Stomach (tissue), 19 donors: ENCODE measurements at places on chromosomes 11 and 22.

DNA sequence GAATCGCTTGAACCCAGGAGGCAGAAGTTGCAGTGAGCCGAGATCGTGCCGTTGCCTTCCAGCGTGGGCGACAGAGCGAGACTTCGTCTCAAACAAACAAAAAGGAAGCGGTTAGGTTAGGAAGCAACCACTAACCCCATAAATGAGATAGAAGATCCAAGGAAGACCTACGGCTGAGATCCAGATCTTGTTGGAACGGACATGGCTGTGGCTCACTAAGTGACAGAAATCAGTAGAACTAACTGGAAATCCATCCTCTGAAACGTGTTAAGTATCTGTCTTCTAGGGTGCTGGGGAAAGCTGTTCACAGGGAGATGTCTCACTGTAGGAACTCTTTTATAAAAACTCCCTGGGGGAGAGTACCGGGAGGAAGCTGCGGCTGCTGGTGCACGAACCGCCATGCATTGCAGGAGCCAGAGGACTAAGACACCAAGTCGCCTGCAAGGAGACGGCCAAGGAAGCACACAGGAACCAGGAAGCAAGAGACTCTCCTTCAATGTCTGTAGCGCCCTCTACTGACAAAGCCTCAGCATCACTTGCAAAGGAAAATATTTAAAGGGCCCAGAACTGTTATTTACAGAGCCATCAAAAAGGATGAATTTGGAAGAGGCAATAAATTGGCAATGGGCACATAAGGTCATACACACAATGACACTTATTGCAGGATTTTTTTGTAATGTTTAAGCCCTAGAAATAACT, 16.9 kb upstream of the SPTY2D1 start:
- no peaks in the 10 kb centered on the region for H3K27me3 ChIP-seq
- peak; percentile 57 for DNase-seq
- H3K36me3 ChIP-seq: no peaks in the 10 kb centered on the region
- no peak overlapping the region for H3K27ac ChIP-seq
- H3K4me1 ChIP-seq: no peaks in the 10 kb centered on the region

- no peaks in the 10 kb centered on the region for H3K36me3 ChIP-seq
- H3K27ac ChIP-seq: no peak overlapping the region
- DNase-seq: peak; percentile 69
- peaks cover 7% of the 10 kb centered on the region for H3K4me1 ChIP-seq
- H3K27me3 ChIP-seq: no peaks in the 10 kb centered on the region
These were observed 60.2 kb upstream of the SORL1 start for GRCh38 chr11:121391914-121392313.

GRCh38 chr22:30325065-30325720, 1.5 kb downstream of the TBC1D10A start:
- H3K4me1 ChIP-seq: peaks cover 55% of the 10 kb centered on the region
- peak overlapping the region; percentile 26 for H3K27ac ChIP-seq
- no peaks in the 10 kb centered on the region for H3K27me3 ChIP-seq
- DNase-seq: peak; percentile 80

GRCh38 chr11:103842795-103843194, 193.6 kb upstream of the DDI1 start:
- H3K36me3 ChIP-seq: no peaks in the 10 kb centered on the region
- H3K4me1 ChIP-seq: no peaks in the 10 kb centered on the region
- H3K27ac ChIP-seq: no peak overlapping the region
- no peak overlapping the region for H3K4me3 ChIP-seq
- DNase-seq: no peak

GRCh38 chr11:126419801-126420697, 64.6 kb downstream of the ST3GAL4 start:
- no peaks in the 10 kb centered on the region for H3K27me3 ChIP-seq
- H3K36me3 ChIP-seq: no peaks in the 10 kb centered on the region
- H3K4me1 ChIP-seq: peaks cover 49% of the 10 kb centered on the region

GRCh38 chr22:29254286-29254660, 13.5 kb downstream of the RHBDD3 start:
- no peak overlapping the region for H3K4me3 ChIP-seq
- H3K27ac ChIP-seq: no peak overlapping the region
- no peaks in the 10 kb centered on the region for H3K4me1 ChIP-seq
- H3K27me3 ChIP-seq: no peaks in the 10 kb centered on the region
- H3K36me3 ChIP-seq: peaks cover 5% of the 10 kb centered on the region

- no peak for DNase-seq
- H3K4me3 ChIP-seq: no peak overlapping the region
- no peak overlapping the region for H3K27ac ChIP-seq
- H3K27me3 ChIP-seq: no peaks in the 10 kb centered on the region
These were observed 2.9 kb upstream of the SVIP start for GRCh38 chr11:22832315-22833015.

DNA sequence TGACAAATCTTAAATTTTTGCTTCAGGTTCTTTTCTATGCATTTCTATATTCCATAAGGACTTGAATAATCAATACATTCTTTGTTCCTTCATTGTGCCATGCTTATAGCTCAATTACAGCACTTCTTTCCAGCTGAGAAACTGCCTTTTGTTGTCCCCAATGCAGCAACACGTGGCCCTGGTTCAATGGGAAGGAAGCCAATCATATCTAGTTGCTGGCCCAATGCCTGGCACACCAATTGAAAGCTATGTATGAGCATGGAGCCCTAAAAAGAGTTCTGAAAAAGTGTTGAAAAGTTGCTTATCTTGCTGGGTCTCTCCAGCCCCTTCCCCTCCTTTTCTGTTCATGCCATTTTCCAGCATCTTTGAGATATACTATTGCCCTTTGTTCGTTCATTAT, 448.0 kb upstream of the FAT3 start:
- H3K27me3 ChIP-seq: no peaks in the 10 kb centered on the region
- DNase-seq: peak; percentile 72
- no peak overlapping the region for H3K4me3 ChIP-seq
- no peaks in the 10 kb centered on the region for H3K36me3 ChIP-seq

DNA sequence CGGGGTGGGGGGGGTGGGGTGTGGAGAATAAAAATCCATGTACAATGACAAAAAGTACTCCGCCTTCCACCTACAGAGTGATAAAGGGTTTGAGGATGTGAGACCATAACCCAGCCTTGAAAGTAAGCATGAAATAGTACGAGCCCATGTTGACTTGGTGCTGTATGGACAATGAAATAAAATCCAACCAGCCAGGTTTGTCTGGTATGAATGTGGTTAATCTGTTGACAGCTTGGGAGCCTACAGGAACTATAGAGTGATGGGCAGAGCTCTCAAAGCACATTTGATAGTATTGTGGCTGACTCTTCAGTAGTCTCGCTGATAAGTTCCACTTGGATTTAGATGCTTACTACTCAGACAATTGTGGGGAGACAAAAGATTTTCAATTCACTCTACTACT, 48.8 kb upstream of the CD44 start:
- peaks cover 20% of the 10 kb centered on the region for H3K4me1 ChIP-seq
- DNase-seq: no peak
- H3K27ac ChIP-seq: no peak overlapping the region
- no peaks in the 10 kb centered on the region for H3K27me3 ChIP-seq

- H3K27me3 ChIP-seq: no peaks in the 10 kb centered on the region
- DNase-seq: no peak
- H3K27ac ChIP-seq: no peak overlapping the region
- H3K4me1 ChIP-seq: no peaks in the 10 kb centered on the region
- no peaks in the 10 kb centered on the region for H3K36me3 ChIP-seq
These were observed 75.9 kb downstream of the BARX2 start for GRCh38 chr11:129451524-129451923.

DNA sequence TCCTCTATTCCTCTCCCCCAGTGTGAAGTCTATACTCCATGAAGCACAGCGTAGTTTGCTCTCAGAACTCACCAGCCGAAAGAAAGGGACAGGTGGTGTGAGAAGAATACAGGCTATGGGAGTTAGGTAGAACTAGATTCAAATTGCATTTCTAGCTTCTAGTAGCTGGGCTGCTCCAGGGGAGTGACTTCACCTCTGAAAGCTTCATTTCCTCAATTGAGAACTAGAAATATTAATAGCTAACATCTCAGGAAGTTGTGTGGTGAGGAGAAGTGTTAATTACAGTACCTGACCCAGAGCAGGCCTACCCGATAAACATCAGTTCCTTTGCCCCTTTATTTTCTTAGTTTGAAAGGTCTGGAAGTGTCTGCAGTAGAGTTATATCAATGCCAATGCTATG, 484.7 kb upstream of the TENM4 start:
- no peak overlapping the region for H3K4me3 ChIP-seq
- H3K27me3 ChIP-seq: no peaks in the 10 kb centered on the region
- no peaks in the 10 kb centered on the region for H3K4me1 ChIP-seq

DNA sequence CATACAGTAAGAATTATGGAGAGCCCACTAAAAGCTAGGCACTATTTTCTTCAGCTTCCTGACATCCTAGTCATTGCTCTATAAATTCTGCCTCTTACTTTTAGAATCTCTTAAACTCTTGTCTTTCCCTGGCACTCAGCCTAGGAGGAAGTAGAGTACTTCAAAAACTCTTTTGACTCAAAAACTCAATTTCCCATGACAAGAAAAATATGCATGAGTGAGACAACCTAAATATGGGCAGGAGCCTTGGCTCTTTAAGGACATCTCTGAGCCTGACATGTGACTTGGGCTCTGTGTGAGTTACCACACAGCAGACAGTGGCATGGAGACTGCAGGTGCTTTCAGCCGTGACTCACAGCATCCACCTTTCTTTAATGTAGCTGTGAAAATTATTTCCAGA, 97.5 kb upstream of the CCDC179 start:
- H3K27me3 ChIP-seq: no peaks in the 10 kb centered on the region
- H3K4me3 ChIP-seq: no peak overlapping the region
- no peaks in the 10 kb centered on the region for H3K4me1 ChIP-seq
- no peak overlapping the region for H3K27ac ChIP-seq
- no peak for DNase-seq

DNA sequence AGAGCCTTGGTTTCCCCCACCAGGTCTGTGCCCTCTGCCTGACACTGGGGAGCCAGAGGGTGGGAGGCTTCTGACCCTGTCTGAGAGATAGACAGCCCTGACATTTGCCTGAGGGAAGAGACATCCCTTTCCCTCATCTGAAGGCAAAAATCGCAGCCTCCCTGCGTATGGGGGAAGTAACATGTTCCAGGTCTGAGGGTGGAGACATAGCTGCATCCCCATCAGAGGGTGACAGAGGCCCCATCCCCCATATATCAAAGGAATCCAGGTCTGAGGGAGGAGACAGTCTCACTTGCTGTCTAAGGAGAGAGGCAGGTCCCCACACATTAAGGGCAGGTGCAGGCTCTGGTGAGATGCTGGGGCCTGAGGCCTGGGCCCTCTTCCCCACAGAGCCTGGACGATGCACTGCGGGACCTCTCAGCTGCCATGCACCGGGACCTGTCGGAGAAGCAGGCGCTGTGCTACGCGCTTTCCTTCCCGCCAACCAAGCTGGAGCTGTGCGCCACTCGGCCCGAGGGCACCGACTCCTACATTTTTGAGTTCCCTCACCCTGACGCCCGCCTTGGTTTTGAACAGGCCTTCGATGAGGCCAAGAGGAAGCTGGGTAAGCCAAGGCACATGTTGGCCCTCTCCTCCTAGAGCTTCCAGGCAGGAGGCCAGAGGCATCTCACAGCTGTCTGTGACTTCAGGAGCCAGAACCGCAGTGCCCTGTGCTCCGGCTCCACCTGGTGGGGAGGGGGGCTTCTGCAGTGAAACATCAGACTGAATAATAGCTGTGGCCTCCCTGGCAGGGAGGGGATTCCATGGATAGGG, 16.1 kb upstream of the RELT start:
- H3K27ac ChIP-seq: peak overlapping the region; percentile 34
- peaks cover 100% of the 10 kb centered on the region for H3K36me3 ChIP-seq
- H3K27me3 ChIP-seq: no peaks in the 10 kb centered on the region
- DNase-seq: no peak
- peaks cover 6% of the 10 kb centered on the region for H3K4me1 ChIP-seq
- no peak overlapping the region for H3K4me3 ChIP-seq

DNA sequence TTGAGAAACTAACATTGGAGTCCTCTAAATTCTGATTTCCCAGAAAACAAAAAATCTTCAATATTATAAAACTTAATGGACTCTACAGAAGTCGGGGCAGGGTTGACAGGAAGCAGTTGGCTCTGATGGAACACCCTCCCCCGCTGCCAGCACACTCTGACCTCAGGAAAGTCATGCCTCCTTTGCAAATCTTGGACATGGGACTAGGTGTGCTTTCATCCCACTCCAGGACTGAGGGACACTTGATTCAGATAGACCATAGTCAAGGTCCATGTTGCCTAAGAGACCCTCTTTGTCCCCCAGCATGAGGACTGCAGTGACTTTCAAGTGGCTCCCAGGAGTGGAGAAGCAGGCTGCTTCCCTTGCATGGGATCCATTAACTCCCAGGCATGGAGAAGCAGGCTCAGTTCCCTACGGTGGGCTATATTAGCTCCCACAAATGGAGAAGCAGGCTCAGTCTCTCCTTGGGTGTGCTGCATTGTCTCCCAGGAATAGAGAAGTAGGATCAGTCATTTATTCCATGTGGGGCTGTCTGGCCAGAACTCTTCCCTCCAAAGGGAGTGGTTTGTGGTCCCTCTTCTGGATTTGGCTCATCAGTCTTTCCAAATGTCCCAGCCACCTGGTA, 38.3 kb downstream of the C22orf31 start:
- no peak for DNase-seq
- no peak overlapping the region for H3K4me3 ChIP-seq
- no peak overlapping the region for H3K27ac ChIP-seq
- no peaks in the 10 kb centered on the region for H3K36me3 ChIP-seq
- no peaks in the 10 kb centered on the region for H3K27me3 ChIP-seq
